ENCODE measurements at places on chromosomes 12 and 14.

GRCh38 chr14:27222671-27223070 is 624.8 kb upstream of the NOVA1 start:
- no peak for DNase-seq

GRCh38 chr12:68042212-68042699 is 53.0 kb downstream of the IFNG-AS1 start:
- no peak for DNase-seq

DNA sequence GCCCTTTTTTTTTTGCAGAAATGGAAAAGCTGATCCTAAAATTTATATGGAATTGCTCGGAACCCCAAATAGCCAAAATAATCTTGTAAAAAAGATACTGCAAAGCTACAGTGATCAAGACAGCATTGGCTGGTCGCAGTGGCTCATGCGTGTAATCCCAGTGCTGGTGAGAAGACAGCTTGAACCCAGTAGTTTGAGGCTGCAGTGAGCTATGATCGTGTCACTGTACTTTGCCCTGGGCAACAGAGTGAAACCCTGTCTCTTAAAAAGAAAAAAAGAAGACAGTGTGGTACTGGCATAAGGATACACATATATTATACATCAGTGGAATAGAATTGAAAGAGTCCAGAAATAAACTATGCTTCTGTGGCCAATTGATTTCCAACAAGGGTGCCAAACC is 5.4 kb downstream of the ITGB7 start:
- no peak for DNase-seq

DNA sequence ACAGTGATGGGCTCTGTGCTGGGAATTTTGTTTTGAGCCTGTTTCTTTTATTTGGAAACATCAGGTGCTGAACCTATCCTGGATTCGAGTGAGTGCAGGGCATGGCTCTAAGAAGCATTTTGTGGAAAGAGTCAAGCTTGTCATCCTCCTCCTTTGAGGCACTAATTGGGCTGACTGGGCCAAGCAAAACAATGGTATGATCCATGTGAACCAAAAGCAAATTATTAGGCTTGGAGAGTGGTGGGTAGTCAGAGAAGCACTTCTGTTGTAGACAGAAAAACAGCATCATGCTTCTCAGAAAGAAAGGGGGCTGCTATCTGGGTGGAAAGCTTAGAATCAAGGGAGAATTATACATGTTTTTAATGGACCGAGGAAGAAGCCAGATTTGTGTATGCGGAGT is 481.6 kb downstream of the DIO2 start:
- DNase-seq: no peak

GRCh38 chr12:49667325-49668090 is 39.7 kb downstream of the FMNL3 start:
- DNase-seq: no peak

- DNase-seq: no peak
Measured at GRCh38 chr12:126353604-126354003, 1288.4 kb downstream of the AACS start.

- DNase-seq: no peak
Measured at GRCh38 chr14:104680806-104681688, 8.4 kb upstream of the INF2 start.

DNA sequence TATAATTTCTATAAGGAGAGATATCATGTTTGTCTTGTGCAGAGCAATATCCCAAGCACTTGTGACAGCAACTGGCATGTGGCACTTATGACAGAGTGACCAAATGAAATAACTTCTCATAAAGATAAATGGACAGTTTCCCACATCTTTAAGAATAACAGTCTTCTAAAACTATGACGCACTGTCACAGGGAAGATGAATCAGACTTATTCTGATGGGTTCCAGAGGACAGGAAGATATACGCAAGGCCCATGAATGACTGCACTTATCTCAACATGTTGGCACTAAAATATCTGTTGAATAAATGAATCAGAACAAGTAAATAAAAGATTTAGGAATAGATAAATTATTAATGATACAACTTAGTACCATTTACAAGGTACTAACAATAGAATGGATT is 465.8 kb upstream of the SYT1 start:
- no peak for DNase-seq

DNA sequence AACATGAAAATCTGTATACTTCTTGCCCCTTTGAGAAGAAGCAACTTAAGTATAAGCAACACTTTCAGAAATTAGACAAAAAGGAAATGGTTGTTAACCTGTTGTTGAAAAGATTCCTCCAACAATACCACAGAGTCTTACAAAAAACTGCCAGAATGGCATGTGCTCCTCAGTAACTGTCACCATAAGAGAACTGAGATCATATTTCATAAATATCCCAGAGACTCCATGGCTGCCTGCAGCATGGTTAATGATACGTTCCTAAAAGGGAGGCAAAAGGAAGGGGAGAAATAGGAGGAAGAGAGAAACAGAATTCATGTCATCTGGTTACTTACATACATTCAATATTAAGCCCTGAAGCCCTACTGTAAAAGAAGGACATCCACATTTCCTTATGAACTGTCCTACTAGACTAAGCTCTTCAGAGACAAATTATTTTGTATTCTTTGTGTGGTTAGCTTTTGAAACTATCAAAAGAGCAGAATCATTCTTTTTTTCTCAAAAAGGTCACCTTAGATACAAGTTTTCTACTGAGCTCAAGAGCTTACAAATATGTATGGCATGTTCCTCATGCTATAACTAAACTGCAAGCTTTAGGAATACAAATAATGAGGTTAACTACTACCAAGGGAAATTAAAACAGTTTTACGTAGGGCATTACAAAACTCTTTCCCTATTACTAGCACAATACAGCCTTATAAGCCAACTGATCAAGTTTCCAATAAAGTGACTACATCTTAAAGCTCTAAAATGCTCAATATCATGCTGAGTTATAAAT is 37.8 kb downstream of the ERGIC2 start:
- no peak for DNase-seq

DNA sequence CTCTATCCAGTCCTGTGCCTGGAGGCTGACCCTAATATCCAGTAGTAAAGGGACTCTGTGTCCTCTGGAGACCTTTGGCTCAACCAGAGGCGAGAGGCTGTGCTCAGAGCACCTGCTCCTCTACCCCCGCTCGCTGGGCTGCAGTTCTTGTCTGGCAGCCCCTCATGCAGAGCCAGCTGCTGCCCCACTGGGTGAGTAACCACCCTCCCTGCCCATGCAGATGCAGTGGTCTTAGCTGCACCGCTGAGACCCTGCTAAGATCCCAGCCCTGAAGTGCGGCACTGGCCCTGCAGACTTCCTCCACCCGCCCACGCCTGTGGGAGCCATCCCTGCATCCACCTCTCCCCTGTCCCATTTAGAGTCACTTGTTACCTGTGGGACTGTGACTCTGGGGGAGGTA is 347.5 kb upstream of the SFSWAP start:
- no peak for DNase-seq

GRCh38 chr12:78209846-78210505 is 379.3 kb downstream of the NAV3 start:
- no peak for DNase-seq

GRCh38 chr12:131863711-131864396 is 30.6 kb upstream of the ULK1 start:
- no peak for DNase-seq

GRCh38 chr14:70069186-70069585 is 119.6 kb downstream of the SLC8A3 start:
- no peak for DNase-seq

GRCh38 chr14:88682495-88683114 is 110.1 kb downstream of the EML5 start:
- DNase-seq: no peak

DNA sequence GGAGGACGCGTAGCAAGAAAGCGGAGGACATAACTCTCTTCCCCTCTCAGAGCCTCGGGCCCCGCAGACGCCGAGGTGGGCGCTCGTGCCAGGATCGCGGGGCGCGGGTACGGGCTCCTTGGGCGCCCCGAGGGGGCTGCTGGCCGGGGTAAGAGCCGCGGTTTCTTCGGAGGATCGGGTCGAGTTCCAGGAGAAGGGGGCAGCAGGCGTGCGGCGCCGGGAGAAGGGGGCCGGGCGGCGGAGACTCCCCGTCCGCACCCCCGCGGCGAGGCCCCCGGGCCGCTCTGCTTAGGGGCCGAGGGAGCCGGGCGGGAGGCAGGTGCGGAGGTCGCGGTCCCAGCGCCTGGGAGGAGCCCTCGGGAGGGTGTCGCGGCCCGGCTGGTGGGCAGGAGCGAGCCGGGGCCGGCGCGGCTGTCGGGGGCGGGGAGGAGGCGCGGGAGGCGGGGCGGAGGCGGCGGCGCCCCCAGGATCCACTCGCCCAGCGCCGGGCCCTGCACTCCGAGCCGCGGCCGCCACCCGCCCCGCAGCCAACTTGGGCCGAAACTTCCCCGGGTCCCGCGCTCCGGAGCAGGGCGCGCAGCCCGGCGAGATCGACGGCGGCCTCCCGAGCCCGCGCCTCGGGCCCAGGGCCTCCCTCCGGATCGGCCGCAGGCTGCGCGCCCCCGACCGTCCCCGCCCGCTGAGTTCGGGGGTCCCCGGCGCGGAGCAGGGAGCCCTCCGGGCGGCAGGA is 64.4 kb downstream of the FBXL14 start:
- no peak for DNase-seq

DNA sequence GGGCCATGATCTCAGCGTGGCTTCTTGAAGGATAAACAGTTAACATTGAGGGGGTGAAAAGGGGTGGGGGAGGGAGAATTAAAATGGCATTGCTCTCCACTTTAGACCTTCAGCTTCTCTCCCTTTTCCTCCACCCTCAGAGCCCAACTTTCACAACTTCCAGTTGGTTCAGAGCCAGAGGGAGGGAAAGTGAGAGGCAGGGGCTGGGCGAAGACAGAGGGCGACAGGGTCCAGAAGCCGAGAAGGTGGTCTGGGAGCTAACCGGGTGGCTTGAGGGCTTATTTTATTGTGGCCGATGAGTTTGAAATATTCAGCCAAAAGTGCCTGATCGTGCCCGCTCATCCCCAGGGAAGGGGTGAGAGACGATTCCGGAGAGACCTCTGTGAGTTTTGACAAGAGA is 4.1 kb downstream of the BMP4 start:
- no peak for DNase-seq

DNA sequence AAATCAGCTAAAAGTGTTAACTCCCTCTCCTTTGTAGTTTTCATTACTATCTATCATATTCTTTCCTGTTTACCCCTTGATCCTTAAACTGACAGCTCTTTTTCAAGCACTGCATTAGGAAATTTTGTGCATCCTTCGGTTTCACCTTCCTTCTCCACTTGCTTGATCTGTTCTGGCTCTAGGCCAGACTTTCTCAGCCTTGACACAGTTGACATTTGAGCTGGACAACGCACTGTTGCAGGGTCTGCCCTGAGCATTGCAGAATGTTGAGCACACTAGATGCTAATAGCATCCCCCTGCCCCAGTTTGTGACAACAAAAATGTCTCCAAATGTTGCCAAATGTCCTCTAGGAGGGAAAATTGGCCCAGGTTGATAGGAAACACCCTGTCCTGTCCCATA is 75.4 kb upstream of the KCNJ8 start:
- no peak for DNase-seq

DNA sequence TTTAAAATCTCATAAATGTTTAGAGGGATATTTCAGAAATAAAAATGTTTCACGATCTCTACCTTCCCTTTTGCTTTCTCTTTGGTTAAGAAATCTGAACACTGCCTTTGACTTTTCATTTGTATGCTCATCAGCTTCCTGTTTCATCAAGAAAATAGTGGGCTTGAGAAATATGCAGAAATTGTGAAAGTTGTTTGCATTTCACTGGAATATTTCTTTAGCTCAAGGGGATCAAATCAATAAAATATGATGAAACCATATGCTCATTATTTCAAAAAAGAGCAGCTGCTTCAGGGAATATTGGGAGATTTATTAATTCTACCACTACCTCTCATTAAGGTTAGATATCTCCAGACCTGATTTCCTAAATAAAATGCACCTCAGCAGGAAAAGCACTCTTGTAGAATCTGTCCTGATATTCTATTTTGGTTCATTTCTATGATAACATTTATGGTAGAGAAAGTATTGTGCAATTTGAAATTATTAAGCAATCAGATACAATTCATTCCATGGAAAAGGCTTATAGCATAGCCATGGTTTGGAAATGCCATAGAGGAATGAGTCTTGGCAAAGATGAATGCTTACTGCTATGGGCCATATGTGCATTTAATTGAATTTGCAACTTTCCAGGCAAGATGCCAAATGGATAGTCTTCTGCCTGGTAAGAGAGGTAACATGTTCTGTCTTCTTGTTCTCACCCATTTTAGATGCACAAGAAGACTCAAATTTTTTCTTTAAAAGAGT is 212.6 kb upstream of the SLC16A7 start:
- DNase-seq: no peak

- no peak for DNase-seq
Measured at GRCh38 chr12:81644503-81644902, 114.6 kb downstream of the PPFIA2 start.

DNA sequence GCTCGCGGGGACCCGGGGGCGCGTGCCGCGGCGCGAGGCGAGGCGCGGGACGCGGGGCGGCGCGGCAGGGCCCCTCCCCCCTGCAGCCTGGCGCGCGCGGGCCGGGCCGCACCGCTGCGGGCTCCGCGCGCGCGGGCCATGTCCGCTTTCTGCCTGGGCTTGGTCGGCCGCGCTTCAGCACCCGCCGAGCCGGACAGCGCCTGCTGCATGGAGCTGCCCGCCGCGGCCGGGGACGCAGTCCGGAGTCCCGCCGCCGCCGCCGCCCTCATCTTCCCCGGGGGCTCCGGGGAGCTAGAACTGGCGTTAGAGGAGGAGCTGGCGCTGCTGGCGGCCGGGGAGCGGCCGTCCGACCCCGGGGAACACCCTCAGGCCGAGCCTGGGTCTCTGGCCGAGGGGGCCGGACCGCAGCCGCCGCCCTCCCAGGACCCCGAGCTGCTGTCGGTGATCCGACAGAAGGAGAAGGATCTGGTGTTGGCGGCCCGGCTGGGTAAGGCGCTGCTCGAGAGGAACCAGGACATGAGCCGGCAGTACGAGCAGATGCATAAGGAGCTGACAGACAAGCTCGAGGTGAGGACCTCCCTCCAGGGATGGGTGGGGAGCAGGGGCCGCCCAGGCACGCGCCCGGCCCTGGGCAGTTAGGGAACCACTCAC is 820 bp downstream of the BICDL1 start:
- peak; percentile 76 for DNase-seq

- DNase-seq: no peak
Measured at GRCh38 chr12:32952681-32953080, 56.1 kb upstream of the PKP2 start.

DNA sequence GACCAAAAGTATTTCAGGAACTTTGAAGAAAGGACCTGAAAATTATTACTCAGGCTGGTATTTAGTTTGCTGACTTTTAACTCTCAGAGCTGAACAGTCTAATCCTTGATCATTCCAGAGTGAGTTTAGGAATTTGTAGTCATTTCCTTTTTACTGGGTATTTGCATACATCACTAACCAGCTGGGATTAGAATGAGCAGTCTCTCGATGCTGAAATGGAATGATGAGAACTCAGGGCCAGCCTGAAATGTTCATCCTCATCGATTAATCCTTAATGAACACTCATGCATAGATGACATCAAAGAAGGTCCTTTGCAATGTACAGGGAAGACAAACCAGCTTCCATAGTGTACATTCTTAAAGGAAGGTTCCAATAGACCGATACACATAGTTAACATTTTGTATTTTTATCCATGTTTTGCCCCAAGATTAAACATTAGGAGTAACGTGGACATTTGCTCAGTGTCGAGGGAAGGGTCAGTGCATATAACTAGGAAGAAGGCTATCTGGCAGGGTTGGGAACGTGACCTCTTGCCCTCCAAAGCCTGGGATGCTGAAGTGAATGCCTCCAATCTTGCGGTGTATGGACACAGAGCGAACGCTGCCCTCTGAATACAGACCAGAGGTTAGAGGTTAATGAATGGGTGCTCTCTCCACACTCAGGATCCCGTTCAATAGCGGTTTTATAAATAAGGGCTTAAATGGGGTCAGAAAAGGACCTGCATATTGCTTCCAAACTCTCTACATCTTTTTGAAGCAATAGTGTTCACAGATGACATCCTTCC is 14.5 kb downstream of the FBXL14 start:
- DNase-seq: no peak
